ENCODE measurements at places on chromosomes 11 and 22.

DNA sequence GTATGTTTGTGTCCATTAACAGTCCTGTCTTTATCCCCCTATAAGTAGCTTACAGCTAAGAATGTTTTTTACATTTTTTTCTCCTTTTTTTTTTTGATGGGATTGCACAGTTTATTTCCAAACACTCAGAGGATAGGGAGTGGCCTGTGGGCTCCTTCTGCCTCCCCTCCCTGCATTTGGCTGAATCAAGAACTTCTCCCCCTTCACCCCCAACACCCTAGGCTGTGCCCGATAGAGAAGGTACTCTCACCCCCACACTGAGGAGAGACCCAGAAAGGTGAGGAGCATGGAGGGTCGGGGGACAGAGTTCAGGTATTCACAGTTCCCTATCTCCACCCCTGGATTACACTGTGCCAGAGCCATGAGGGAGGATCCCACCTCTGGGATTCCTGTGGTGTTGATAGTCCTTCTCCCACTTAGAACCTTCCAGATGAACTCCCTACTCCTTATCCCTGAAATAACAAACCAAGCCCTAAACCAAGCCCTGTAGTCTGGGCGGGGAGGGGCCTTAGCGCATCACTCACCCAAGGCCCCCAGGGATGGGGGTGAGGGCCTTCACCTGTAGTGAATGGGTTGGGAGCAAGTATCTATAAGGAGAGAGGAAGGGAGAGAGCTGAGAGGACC lies 97.1 kb downstream of the ADAMTS15 start:
- DNase-seq: no peak

DNA sequence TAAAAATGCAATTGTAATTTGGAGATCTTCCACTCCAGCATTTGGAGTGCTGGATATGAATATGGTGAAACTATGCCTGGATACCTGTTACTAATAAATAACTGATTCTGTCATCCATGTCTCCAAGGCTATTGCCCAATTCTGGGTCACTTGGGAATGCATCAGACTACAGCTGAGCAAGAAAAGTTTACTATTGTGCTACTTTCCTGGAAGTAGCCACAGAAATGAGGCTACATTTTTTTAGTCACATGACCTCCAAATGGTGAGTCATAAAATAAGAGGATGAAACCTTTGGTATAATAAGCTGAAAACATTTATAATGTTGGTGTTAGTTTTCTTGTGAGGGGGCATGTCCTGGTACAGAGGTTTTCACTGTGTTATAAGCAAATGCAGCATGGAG lies 44.4 kb downstream of the DCDC1 start:
- no peak for DNase-seq

DNA sequence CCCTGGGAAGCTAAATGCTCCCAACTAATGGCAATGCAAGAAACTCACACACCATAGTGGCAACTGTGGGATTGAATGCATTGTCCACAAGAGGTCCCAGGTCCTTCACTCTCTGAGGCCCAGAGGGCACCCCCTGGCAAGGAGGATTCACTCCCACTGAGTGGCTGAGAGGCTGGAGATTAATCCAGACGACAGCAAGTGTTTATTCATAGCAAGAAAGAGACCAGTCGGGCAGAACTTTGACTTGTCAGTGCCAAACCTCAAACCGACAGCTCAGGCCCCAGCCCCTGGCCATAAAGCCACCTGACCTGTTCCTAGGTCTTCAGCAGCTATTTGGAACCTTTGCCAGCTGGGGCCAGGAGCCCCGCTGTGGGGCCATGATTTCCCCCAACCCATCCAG lies 54.5 kb upstream of the MPEG1 start:
- DNase-seq: no peak

DNA sequence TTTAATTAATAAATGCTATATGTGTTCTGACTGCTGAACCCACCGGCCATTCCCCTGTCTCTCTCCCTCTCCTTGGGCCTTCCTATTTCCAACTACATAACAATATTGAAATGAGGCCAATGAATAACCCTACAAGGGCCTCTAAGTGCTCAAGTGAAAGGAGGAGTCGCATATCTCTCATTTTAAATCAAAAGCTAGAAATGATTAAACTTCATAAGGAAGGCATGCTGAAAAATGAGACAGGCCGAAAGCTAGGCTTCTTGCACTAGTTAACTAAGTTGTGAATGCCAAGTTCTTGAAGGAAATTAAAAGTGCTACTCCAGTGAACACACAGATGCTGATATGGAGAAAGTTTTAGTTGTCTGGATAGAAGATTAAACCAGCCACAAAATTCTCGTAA lies 109.2 kb downstream of the TSPAN18 start:
- no peak for DNase-seq

GRCh38 chr22:46575911-46576555 lies 38.6 kb upstream of the CELSR1 start:
- DNase-seq: no peak

- DNase-seq: no peak
These were observed 667 bp downstream of the ACCS start for GRCh38 chr11:44066732-44067141.

DNA sequence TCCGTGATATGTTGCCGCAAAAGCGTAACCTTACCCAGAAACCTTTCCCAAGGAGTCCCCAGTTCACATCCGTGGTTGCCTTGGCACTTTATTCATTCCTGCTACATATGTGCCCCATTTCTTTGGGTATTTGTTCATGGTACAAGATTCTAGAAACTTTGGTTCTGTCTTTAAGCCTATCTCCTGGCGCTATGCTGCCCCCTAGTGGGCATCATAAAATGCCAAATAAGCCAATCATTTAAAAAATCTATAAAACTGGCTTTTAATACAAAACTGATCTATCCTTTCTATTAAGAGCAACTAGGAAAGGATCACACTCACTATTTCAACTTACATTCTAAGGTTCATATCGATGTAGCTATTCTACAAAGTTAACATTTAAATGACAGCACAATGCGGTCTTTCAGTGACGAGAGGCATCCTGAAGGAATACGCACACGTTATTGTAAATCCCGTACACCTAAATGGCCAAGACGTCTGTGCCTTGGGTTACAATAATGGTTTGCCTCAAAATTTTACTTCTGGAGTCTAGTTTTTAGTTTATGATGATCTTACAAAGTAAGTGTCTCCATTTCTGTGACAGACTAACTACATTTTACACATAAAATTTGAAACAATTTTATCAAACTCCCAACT lies 16.2 kb downstream of the PIWIL3 start:
- peak; percentile 25 for DNase-seq

DNA sequence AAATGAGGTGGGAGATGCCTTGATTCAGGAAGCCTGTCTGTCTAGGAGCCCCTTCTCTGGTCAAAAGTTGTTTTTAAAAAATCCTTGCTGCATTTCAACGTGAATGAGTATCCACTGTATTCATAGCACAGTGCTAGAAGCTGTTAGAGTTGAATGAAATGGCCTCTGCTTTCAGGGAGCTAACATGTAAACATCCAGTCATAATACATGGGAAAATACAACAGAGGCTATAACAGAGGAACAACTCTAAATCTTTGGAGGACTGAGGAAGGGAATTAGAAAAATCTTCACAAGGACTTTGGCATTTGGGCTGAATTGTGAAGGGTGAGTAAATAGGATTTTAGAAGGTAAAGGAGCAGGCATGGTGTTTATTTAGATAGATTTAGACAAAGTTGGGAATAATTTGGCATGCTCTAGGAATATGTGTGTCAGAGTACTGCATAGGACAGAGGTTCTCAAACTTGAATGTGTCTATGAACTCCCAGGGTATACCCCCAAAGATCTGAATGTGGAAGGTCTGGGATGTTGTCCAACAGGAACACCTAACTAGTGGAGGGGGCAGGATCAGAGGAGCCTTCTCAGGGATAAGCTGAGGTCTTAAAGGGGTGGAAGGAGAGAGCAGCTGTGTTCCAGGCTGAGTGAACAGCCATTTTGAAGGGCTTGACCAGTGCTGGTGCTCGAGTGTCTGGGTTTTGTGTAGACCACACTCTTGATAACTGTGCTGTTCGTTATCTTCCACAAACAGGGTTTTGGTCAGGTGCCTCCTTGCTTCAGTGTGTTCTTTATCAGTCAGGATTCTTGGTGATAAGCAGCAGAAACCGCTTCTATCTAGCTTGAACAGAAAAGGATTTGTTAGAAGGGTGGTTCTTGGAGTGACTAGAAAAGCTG lies 12.7 kb downstream of the SREBF2 start:
- no peak for DNase-seq

- no peak for DNase-seq
These were observed 651 bp upstream of the FAM83F start for GRCh38 chr22:39994041-39994565.

- no peak for DNase-seq
These were observed 5.0 kb downstream of the CRKL start for GRCh38 chr22:20922141-20922751.

- DNase-seq: no peak
These were observed 21.4 kb downstream of the CHID1 start for GRCh38 chr11:889257-889656.

GRCh38 chr11:95283650-95284049 lies 52.6 kb upstream of the SESN3 start:
- no peak for DNase-seq
